Activated CD8-positive, alpha-beta memory T cell treated with anti-CD3 and anti-CD28 coated beads for 48 hours (primary cell): ENCODE measurements at places on chromosomes 12 and 14.

GRCh38 chr12:131759176-131759575 lies 48.3 kb downstream of the SFSWAP start:
- DNase-seq: no peak

GRCh38 chr12:69238589-69239351 lies 599 bp upstream of the CPSF6 start:
- DNase-seq: no peak

DNA sequence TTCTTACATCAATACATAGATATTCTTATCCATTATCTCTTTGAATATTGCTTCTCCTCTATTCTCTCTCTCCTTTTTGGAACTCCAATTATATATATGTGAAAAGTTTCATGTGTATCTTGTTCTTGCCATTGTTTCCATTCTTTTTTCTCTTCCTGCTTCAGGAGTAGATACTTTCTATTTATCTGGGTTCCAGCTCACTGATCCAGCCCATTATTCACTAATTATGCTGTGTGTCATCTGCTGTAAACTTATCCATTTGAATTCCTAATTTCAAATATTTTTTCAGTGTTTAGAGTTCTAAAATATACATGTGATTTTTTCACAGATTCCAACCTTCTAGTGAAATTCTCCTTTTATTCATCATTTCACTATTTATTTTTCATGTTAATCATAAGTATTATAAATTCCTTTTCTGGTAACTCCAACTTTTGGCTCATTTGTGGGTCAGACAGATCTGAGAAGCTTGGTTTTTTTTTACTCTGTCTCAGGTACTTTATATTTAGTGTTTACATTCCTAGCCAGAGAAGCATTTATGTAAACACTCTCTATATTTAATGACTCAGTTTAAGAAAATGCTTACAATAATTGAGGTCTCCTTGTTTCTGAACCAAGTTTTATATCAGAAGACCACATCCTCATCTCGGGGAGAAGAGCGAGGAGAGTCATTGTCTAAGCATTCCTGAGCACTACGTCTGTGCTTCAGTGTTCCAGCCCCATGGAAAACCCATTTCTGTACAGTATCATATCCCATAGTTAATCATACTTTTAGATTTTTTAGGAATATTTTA lies 15.9 kb upstream of the AMIGO2 start:
- no peak for DNase-seq

DNA sequence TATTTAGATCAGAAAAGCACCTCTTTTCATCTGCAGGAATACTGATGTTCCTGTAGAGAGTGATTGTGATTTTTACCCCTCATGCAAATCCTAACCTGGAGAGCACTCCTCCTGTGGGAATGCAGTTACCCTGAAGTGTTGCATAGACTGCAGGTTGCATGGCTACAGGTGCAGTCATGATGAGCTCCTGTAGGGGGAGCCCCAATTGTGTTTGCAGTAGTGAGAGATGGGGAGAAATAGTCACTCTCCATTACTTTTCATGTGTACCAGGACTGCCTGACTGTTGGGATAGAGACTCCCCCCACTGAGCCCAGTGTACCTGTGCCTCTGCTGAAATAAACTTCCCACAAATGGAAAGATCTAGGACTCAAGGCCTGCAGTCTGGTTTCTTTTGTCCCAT lies 1086.5 kb downstream of the SLC6A15 start:
- DNase-seq: no peak

DNA sequence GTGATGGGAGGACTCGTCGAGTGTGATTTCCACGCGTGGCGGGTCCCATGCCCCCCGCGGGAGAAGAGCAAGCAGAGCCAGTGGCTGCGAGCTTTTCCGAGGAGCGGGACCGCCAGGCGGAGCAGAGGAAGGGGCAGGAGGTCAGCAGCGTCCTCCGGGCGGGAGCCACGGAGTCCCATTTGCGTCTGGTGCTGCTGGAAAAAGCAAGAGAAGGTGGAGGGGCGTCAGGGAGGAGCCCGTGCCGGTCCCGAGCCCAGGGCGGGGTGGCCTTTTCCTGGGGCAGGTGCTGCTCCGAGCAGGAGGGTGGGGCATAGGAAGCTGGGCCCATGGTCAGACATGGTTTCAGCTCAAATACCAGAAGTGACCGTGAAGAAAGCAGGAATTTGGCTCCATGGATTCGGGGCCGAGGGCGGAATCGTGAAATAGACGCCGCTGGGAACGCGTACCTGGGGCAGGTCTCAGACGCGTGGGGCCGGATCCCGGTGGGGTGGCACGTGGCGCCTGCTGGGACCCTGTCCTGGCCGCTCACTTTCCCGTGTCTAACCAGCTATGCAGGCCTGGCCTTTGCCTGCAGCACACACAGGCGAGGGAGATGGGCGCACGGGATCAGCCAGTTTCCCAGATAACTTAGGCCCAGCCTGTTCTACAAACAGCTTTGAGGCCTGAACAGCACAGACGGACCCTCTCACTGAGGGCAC lies 60.0 kb downstream of the GALNT9 start:
- no peak for DNase-seq

GRCh38 chr12:132501204-132501940 lies 11.4 kb downstream of the FBRSL1 start:
- no peak for DNase-seq

- no peak for DNase-seq
Measured at GRCh38 chr14:59096303-59096702, 92.2 kb upstream of the DAAM1 start.

- no peak for DNase-seq
Measured at GRCh38 chr12:121580959-121581685, at the start of gene KDM2B. Gene KDM2B, minus strand, starts transcription at chr12:121581023. Its CDS starts 112 bp downstream, at chr12:121580911.

DNA sequence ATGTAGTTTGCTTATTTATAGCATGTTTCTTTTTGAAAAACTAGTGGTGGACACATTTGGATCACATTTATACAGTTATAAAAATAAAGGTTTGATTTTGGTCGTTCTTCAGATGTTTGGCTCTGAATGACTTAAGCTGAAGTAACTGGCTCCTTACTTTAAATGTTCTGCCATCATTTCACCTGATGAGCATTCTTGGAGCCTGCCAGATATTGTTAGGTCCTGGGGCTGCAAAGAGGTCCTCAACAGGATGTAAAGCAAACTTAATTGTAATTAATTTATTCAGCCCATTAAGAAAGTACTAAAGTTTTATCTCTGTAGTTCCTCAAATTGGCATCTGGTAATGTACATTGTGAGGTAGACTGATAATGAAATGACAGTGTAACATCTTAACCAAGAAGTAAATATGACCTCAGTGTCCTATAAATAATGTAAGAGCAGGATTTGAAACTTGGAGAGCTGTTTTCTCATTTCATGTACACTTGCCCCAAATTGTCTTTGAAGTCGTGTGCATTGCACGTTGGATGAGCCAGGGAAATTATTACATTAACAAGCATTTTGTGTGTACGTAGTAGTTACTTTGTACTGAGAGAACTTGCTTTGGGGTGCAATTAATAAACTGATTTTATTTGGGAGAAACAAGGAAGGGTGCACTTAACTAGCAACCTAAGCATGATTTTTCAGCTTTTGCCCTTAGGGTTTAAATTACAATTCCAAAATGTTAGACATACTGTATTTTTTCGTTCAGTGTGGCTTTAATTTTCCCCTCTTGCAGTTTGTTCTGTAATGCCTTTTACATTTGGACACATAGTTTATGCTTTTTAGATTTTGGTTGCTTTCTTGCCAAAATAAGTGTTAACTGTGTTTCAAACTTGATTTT lies 7.5 kb downstream of the EIF5 start:
- DNase-seq: no peak

DNA sequence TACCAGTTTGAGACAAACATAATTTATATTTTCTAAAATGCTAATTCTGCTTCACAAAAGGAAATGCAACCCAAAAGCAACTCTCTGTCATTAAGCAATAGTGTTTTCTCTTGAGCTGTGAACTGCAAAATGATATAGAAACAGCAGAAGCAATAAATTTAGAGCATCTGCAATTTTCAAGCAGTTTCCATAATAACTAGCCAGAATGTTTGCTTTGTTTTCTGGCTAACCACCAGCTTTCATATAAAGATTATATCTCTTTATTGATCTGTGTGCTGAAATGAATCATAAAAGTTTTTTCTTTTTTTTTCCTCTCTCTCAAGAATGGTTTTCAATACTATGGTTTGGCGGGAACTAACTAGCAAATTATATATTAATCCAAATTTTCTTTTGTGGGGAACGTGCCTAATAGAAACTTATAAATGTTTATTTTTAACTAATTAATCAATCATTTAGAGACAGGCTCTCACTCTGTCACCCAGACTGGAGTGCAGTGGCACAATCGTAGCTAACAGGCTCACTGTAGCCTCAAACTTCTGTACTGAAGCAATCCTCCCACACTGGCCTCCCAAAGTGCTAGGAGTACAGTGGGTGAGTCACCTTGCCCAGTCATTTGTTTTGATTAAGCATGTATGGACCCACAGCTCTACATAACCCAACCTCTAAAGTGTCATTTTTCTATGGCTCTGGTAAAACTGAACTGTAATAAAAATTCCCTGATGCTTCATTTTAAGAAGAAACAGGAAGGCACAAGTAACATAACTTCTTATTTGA lies 830.1 kb upstream of the MGAT4C start:
- DNase-seq: no peak

DNA sequence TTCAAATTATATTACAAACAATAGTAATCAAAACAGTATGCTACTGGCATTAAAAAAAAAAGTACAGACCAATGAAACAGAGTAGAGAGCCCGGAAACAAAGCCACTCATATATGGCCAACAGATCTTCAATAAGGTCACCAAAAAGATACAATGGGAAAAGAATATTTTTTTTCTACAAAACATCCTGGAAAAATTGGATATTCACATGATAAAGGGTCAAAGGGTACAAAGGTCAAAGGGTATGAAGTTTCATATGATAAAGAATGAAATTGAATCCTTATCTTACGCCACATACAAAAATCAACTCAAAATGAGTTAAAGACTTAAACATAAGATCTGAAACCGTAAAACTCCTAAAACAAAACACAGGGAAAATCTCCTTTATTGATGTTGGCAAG lies 168.5 kb upstream of the PELI2 start:
- no peak for DNase-seq

DNA sequence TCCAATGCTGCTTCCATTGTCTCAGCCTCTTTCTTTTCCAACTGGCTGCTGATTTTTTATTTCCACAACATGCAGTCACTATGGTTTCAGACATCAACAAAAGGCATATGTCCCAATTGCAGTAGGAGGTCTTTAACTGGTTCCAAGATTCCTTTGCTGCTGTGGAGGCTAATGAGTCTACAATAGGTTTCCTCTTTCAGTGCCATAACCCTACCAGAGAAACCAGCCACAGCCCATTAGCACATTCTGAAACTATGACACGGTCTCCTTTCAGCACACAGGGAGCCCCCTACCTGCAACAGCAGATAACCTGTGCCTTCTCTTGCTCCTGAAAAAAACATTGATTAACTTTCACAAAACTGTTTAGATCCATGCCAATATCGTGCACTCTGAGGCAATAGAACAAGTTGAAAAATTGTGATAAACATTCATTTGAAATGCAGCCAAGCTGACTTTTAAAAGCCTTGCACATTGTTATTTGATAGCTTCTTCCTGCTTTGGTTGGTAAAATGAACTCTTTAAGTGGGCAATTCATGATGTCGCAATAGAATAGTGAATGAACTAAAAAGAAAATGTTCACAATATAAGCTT lies 32.4 kb downstream of the PLEKHG7 start:
- no peak for DNase-seq

- DNase-seq: no peak
Measured at GRCh38 chr12:51188359-51189051, 15.6 kb upstream of the TFCP2 start.

DNA sequence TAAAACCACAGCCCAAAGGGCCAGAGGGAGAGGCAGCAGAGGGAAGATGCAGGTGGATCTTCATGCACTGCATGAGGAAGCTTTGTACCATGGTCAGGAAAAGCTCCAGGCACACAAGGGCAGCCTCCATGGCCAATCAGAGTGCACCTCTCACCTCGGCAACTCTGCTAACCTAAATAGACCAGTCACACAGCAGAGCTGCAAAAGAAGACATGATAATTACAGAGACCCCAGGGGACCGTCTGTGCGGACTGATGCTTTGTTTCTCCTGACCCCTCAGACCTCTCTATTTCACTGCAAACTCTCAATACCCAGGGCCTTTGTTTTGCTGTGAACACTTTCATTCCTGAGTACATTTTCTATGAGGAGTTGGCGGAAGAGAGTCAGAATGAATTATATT lies 10.7 kb upstream of the TCL1B start:
- no peak for DNase-seq

DNA sequence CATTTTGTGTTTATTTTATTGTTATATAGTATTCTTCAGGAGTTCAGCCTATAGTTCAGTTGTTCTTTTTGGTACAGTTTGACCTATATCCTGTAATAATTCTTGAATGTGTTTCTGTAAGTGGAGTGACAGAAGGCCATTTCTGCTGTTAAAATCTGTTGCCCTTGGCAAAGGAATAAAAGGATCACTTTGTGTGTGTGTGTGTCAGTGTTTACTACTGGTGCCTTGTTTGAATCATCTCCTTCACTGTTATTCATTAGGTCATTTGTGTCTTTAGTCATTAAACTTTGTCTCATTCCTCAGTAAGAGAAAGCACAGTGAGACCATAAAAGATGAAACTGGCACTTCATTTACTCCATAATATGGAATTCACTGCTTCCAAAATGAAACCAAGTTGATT lies 130.7 kb downstream of the TMTC2 start:
- DNase-seq: no peak

DNA sequence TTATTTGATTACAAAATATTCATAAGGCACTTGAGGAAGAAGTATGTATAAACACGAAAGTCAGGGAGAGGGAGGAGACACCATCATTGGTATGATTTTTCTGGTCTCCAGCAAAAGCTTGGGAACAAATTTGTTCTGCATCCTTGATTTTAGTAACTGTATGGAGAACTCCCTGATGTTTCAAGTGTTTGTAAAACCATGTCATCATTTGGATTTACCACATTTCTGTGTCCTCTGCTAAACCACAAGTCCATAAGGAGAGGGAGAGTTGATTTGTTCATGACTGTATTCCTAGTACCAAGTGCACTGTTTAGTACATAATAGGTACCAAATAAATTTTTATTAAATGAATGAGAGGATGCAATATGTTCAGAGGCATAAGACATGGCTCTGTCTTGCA lies 181.1 kb downstream of the BTG1 start:
- no peak for DNase-seq

DNA sequence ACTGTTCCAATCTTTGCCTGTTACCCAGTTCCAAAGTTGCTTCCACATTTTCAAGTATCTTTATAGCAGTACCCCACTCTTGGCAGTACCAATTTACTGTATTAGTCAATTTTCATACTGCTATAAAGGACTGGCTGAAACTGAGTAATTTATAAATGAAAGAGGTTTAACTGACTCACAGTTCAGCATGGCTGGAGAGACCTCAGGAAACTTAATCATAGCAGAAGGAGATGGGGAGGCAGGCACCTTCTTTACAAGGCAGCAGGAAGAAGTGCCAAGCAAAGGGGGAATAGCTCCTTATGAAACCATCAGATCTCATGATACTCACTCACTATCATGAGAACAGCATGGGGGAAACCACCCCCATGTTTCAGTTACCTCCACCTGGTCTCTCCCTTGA lies 215.0 kb downstream of the SNAPC1 start:
- DNase-seq: no peak
